Astrocyte of the cerebellum (primary cell): ENCODE measurements at places on chromosomes 1 and 21.

DNA sequence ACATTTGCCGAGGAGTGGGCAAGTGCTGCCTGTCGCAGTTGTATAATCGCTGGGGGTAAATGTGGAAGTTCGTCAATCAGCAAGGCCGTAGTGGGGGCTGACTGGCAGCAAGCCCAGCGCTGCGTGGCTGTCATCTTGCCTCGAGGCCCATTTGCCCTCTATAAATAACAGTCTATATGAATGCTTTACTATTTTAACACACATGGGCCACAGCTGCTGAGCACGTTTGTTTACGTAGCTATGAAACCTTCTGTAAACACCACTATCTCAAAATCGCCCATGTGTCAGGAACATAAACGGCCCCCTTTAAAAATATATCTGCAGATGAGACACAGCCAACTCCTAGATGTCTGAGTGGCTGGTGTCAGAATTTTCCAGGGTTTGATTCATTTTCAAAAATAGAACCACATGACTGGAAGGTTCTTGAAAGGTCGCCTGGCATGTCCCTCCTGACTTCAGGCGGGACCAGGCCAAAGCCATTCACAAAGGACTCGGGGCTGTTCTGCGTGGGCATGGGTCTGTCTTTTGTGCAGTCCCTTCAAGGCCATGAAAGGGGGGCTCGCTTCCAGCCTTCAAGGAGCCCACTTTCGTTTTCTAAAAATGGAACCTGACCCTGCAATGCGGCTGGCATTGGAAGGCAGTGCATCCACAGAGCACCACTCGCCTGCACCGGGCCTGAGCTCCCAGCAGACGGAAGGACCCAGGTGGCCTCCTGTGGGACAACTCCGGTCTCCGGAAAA lies 205.5 kb downstream of the KCNJ6 start:
- no peak for DNase-seq

- peak; percentile 98 for DNase-seq
These were observed 2.8 kb upstream of the ENAH start for GRCh38 chr1:225655509-225656258.

GRCh38 chr21:31405604-31406003 lies 61.5 kb upstream of the TIAM1 start:
- no peak for DNase-seq

DNA sequence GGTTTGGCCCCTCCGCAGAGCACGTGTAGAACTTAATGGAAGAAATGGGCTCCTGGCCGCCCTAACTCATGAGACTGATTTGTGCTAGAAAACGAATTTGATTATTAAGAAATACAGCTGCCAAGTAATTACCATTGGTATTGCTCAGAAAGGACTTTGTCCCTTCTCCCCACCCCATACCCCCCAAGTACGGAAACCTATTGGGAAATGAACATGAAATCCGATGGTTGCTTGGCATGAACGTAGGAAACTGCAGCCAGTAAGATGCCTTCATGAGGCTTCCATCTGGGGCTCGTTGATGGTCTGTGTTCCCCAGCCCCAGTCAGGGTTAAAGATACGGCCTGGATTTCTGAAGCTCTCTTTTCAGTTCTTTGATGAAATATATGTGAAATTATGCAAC lies 21.4 kb downstream of the PER3 start:
- DNase-seq: no peak

DNA sequence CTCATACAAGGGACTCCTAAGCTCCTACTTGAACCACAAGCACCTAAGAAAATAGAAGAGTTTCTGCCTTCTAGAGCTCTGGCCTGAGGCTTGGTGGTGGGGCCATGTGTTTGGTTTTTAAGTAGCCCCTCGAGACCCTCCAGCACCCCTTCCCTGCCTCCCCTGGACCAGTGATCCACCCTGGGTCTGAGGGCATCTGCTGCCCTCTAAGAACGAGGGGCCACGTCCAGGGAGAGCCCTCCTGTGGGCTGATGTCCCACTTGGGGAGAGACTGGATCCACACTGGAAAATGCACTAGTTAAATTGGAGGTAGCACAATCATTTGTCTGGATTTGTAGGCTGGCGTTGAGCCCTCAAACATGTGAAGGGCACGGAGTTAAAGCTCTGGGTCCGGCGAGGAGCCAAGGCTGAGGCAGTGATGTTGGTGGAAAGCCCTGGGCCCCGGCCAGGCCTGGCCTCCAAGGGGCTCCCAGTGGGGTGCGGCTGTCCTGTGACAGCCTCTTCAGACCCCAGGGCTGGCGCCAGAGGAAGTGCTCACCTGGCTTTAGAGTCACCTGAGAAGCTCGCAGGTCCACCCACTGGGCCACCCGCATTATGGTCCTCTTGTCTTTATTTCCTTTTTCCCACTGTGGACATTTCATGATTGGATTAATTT lies 65.2 kb downstream of the SLC37A1 start:
- DNase-seq: no peak

- DNase-seq: no peak
These were observed 2.0 kb downstream of the TEX46 start for GRCh38 chr1:23013657-23014056.

DNA sequence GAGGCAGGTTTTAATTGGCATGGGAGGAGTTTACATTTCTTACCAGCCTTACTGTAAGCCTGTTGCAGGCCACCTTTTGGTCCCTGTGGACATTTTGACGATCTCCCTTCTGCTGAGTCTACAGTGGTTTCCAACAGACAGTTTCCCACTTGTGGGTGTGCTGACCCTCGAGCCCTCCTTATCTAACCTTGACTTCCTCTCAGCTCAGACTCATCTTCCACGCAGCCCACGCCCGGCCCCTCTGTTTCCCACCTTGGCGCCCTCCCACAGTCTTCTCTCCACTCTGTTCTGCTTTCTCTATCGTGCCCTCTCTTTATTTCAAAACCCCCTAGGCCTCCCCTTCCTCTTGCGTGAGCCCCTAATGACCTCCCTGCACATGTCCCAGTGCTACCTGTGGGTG lies 6.1 kb upstream of the ARL8A start:
- no peak for DNase-seq

DNA sequence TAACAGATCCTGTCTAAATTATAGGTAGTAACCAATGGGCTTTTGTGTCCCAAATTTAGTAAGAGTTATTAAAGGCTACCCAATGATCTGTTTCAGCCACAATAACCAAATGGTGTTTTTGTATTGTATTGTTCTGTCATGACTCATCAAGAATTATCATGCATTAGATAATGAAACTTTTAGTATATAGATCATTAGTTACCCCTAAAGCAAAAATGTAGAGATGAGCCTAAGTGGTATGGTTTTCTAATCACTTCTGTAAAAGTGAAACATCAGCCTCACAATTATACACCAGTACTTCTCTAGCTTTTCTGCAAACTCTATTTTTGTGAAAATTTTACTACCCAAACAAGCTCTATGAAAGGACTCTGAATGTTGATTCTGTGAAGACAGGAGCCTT lies 71.4 kb downstream of the LRRC7 start:
- DNase-seq: no peak

GRCh38 chr21:39525129-39525528 lies 73.4 kb downstream of the SH3BGR start:
- DNase-seq: no peak

- no peak for DNase-seq
These were observed 12.7 kb downstream of the VSIG8 start for GRCh38 chr1:159849626-159850366.

GRCh38 chr21:37762606-37763005 lies 153.7 kb downstream of the KCNJ6 start:
- no peak for DNase-seq

DNA sequence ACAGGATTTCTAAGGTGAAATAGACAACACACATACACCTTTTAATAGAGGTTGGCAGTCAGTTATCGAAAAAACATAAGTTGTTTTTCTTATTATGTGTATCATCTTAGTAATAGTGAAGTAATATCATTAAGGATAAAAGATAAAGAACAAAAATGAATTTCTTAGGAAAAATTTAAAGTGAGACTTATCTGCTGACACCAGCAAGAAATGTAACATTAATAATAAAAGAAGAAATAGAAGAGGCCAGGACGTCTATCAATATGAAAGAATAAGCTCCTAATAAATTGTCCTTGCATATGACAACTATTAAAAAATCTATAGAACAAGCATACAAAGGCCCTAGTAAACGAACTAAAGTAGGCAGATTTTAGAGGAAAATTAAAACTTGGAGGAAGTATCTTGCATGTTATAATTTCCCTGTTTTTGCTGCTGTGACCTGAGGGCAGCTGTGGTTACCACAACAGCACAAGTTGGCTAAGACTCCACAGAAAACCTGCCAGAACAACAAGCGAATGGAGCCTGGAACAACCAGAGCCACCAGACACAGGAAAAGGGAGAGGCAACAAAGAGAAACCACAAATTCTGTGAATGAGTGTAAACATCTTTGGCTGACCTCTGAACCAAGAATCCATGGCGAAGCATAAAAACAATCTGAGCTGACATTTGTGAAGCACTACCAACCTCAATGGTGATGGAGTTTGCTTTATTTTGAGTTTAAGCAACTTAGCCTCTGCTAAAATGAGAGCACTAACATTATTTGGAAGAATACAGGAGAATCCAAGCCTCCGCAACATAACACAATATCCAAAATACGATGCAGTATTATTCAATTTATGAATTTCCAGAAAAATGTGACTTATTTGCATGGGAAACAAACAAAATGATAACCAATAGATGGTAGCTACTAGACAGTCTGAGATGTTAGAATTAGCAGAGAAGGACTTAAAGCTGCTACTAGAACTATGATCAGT lies 207.5 kb downstream of the KCNT2 start:
- peak; percentile 97 for DNase-seq

DNA sequence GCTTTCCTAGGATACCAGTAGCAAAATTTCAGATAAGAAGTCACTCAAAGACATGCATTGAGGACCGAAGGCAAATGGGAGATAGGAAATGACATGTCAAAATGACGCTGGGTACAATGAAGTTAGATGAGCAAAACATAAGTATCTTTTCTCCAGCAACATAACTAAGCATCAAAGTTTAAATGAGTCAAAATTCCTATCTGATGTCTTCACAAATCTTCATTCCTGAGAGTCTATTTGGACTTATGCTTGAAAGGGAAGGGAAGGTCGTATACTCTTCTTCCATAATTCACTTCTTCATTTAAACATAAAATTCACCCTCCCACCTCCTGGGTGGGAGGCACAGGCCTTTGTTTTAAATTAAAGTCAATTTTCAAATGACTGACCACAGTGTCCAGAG lies 4.1 kb upstream of the TMEM81 start:
- no peak for DNase-seq

DNA sequence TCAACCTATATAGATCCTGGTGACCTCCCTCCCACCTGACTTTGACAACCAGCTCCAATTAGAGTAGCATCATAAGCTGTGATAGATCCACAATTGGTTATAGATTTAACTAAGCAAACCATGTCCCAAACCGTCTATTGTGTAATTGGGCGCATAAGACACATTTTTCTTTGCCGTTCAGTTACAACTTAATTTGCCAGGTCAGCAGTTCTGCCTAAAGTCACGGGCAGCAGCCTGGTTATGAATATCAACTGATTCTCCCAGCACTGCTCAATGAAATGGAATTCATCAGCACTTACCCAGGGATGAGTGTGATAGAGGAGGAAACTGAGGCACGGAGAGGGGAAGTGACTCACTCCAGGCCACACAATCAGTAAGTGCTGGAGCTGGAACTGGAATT lies 73.4 kb downstream of the KLHDC7A start:
- DNase-seq: no peak

GRCh38 chr1:12456979-12457378 lies 161.0 kb downstream of the DHRS3 start:
- peak; percentile 85 for DNase-seq

DNA sequence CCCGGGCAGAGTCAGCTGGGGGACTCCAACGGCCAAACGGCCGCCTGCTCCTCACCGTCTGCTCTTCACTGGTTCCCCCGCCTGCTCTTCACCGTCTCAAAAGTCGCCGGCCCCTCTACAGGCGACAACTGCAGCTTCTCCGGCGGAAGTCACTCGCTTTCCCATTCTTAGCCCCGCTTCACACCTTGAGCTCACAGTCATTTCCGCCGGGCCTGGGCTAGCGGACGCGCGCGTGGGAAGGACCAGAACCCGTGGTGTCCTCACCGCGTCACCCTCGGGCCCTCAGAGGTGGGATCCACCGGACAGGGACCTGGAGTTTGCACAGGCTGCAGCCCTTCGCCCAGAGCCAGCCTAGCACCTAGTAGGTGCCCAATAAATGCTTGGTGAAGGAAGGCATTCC lies 27.9 kb upstream of the HJV start:
- DNase-seq: no peak

DNA sequence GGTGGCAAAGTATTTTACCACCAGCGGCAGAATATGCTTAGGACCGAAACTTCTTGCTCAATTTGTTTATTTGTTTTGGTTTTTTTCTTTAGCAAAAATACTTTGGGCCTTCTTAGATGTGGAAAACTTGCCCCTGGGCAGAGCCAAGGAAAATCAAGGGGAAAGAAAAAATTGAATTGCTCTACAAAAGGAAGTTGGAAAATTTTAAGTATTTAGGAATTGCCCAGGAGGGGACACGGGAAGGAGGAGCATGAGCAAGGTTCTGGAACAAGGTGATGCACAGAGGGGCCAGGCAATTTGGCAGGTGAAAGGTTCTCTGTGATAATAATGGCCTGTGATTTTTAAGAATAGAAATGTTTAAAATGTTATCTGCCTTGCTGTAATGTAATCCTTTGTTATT lies 28.6 kb downstream of the SGIP1 start:
- no peak for DNase-seq

DNA sequence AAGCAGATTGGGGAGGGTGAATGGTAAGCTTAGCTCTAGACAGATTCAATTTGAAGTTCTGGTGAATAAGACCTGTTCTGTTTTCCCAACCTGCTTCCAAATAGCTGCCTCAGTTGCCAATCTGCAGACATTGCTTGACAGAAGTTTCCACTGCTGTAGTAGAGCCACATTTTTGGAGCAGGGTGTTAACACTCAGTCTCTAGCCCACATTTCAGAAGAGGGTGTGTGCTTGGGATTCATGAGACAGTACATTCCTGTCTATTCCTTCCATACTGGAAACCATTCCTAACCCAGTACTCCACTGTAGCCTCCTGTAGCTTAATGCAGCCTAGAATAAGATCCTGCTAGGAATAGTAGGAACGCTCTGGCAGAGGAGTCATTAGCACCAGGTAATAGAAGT lies 450.5 kb downstream of the NUF2 start:
- no peak for DNase-seq
